ENCODE measurements at places on chromosomes 4 and X.

- DNase-seq: no peak
Observed at GRCh38 chrX:123450222-123450621, 266.1 kb downstream of the GRIA3 start.

GRCh38 chr4:130296448-130296847 is 1200.5 kb downstream of the C4orf33 start:
- DNase-seq: no peak

DNA sequence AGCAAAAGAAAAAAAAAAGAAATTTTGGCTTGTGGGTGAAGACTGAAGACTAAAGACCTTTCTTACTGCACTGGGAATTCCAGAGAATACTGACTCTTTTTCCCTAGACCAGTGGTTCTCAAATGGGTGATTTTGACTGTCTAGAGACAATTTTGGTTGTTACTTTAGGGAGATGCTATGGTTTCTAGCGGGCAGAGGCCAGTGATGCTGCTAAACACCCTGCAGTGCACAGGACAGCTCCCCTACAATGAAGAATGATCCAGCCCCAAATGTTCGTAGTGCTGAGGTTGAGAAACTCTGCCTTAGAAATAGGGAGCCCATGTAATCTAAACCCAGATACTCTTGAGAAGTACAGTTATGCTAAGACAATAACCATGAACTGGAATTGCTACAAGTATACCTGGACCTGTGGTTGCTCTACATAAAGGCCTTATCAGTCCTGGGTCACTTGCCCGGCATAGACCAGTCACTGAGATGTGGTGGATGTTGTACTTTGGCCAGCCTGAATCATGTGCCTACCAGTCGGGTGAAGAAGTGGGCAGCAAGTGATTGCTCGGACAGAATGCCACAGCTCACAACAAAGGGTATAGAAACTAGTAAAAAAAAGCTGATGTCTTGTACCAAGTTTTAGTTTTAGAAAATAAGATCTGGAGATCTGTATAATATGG is 16.0 kb downstream of the ARHGAP10 start:
- DNase-seq: no peak

- DNase-seq: no peak
Observed at GRCh38 chrX:123424546-123424945, 240.5 kb downstream of the GRIA3 start.

GRCh38 chr4:165663411-165663810 is 209.6 kb upstream of the TLL1 start:
- DNase-seq: no peak

DNA sequence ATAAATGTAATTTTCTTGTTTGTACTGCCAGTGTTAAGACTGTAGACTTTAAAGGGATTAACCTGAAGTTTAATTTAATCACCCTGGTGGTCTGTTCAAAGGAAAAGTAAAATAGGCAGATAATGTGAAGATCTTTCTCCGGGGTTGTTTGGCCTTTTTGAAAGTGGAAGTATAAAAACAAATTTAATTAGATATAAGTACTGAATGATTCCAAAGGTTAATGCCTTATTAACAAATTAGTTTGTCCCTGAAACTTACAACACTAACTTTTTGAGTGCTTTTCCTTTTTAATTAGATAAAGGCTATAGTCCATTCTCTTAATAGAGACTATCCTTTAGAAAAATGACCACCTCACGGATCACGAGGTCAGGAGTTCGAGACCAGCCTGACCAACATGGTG is 10.4 kb upstream of the PGAM4 start:
- DNase-seq: no peak

GRCh38 chr4:168138143-168138542 is 45.8 kb downstream of the ANXA10 start:
- no peak for DNase-seq

- no peak for DNase-seq
Observed at GRCh38 chr4:88422403-88422802, 34.5 kb upstream of the HERC5 start.

DNA sequence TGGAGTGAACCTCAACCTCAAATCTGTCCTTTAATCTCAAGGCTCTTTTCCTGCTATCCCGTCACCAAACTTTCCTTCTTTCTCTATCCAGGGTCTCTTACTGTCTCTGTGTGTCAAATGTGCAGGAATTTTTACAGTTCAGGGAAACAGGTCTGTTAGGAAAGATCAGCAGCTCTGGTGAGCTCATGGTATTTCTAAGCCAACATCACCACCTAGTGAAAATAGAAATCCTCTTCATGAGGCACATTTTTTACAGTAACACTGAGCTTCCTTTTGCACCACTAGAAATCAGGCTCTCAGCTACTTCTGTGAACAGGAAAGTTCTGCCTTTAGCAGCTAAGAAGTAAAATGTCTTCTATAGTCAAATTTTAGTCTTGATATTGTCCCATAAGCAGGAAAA is 39.6 kb downstream of the NUDT11 start:
- DNase-seq: no peak

GRCh38 chrX:31550158-31550557 is 478.3 kb upstream of the FTHL17 start:
- no peak for DNase-seq

DNA sequence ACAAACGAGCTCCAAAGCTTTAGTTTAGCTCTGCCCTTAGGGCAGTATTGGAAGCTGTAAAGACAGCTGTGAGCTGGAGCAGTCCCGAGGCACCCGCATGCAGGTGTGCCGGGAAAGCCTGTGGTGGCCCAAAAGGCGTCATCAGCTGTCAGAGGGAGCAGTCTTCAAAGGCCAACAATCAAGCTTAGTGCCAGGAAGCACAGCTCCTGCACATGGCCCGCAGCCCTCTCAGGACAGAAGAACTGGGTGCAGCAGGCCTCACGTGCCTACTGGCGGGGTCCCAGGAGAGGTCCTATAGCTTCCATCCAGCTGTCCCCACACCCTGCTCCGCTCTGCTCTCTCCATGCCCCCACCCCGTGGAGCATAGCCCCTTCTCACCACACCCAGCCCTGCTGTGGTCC is 92.2 kb upstream of the TRIM2 start:
- DNase-seq: peak; percentile 19

DNA sequence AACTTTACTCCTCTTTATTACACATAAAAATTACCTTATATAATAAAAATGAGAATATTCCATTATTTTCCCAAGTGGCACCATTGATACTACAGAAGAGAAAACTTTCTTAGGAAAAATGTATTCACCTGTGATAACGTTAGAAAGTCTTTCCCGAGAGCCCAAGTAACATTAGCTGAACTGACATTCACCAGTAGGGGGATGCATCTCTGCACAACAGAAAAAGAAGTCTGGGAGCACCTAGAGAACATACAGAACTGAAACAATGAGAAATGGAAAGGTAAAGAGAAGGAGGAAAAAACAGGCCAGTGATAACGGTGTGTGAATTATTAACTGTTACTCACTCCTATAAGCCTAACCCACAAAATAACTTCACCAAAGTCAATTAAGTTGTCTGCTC is 423.3 kb downstream of the CENPC start:
- DNase-seq: no peak

GRCh38 chr4:92091335-92091734 is 212.4 kb upstream of the GRID2 start:
- no peak for DNase-seq

DNA sequence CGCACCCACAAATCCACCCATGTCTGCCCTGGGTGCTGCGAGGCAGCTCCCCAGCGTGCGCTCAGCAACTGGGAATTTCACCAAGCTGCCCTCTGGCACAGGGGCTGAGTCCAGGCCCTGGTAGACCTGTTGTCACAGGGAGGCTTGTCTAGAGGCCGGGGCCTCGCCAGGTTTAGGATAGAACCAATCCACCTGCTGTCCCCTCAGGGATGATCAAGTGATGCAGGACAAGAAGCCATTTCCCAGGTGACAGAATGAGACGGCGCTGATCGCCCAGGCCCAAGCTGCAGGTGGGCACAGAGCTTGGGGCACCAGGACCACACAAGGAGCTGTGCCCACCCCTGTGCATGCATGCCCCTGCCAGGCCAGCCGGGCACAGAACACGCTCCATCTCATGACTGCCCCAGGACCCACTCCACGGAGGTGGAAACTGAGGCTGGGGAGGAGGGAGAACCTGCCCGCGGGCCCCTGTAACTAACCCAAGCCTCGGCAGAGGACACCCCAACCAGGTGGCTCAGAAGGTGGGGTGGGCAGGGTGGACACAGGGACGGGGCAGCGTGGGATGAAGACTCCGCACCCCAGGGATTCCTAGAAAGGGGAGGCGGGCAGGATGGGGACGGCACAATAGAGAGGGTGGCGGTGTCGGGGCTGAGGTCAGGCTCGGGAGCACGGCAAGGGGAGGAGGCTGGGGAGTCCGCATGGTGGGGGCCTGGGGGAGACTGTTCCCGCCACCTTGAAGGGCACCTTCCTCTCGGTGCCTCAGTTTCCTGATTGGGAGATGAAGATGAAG is 78.0 kb downstream of the ZFYVE28 start:
- no peak for DNase-seq

GRCh38 chr4:147370881-147371280 is 110.0 kb upstream of the EDNRA start:
- no peak for DNase-seq

GRCh38 chr4:72690771-72691170 is 121.8 kb upstream of the ADAMTS3 start:
- DNase-seq: no peak

- no peak for DNase-seq
Observed at GRCh38 chr4:75102787-75103085, 169.8 kb downstream of the PARM1 start.

DNA sequence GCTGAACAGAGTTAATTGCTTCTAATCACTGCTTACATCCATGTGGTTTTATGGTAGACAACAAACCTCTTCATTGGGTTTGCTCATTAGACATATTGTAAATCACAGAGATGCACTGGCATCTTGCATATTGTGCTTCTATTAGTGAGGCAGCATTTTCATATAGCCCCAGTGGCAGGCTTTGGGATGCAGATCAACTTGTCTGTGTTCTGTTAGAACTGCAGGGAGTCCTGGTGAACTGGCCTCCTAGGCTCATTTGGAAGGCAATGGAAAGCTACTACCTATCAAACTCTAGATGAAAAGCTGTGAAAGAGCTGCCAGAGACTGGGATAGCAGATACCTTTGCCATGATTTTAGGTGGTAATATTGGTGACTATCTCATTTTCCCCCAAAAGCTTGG is 108.8 kb downstream of the NAA11 start:
- no peak for DNase-seq

DNA sequence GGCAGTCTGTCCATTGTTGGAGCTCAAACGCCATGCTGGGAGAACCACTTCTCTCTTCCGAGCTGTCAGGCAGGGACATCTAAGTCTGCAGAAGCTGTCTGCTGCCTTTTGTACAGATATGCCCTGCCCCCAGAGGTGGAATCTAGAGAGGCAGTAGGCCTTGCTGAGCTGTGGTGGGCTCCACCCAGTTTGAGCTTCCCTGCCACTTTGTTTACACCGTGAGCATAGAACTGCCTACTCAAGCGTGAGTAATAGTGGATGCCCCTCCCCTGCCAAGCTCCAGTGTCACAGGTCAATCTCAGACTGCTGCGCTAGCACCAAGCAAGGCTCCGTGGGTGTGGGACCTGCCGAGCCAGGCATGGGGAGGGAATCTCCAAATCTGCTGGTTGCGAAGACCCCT is 145.7 kb downstream of the VSIG4 start:
- DNase-seq: peak; percentile 23

DNA sequence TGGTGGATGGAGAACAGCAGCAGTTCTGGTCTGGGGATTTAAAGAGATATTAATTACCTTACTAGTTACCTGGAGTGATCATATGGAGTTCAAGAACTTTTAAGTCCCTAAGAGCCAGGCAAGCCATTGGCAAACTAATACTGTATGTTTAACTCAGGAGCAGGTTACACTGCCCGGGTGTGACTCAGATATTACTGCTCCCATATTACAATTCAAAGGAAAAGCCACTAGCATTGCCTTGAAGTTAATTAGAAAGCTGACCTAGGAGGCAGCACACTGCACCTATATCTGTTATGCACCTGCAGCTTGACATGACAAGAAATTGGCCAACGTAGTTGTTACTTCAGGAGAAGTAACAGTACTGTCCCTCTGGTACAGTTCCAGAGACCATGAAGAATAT is 47.2 kb downstream of the GRK4 start:
- no peak for DNase-seq

GRCh38 chr4:76546759-76547742 is 112.0 kb downstream of the SHROOM3 start:
- no peak for DNase-seq

DNA sequence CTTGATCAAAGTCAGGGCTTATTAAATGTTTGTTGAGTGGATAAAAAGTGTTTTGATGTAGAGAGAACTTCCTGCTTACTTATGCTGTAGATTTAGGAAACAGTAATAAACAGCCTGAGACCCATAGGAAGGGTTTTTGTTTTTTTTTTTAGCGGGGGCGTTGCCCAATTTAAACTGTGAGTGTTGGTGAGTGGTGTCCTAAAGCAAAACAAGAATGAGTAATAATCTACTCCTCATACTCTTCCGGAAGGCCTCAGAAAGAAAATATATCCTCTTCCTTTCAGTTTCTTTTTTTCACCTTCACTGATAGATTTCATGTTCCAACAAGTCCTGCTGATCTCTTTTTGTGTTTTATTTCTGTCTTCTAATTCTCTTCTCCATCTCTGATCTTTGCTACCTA is 104.4 kb upstream of the SCML1 start:
- no peak for DNase-seq

GRCh38 chr4:189979196-189980047 is 38.8 kb downstream of the FRG1 start:
- no peak for DNase-seq

DNA sequence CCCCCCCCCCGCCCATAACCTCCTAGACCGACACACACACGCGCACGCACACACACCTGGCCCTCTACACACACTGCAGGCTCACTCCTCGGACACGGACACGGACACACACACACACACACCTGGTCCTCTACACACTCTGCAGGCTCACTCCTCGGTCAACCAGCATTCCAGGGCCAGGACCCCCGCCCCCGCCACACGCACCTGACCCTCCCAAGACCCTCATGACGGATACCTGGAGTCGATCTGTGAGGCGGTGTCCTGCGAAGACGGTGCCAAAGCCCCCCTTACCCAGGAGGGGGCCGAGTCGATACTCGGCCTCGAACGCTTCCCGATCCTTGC is 552 bp downstream of the PIM2 start:
- no peak for DNase-seq

DNA sequence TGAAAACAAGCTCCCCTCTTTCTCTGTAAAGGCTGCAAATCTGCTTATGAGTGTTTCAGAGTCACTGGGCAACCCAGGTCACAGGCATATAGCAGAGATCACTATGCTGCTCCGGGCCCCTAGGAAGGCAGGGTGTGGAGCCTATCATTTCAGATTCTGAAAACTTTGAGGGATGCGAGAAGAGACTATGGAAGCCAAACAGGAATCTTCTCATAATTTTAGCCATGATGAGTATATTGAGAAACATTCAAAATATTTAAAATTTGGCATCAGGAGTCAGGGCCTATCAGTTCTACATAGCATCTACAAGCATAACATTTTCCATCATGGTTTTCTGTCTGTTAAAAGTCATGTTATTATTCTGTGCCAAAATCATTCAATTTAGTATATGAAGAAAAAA is 61.7 kb upstream of the ATXN3L start:
- no peak for DNase-seq

DNA sequence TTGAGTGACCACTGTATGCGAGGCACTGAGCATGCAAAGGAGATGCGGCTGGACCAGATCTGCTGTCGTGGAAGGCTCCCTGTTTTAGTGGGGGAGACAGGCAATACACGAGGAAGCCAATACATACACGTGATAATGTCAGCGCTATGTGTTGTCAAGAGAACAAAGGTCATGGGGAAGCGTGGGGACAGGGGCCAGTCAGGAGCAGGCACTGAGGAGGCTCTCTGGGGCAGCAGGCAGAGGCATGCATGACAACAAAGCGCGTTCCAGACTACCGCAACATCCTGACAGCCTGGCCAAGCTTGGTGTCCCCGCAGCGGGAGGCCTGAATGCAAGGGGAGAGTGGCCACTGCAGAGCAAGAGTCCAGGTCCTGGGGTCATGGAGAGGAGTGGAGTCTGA is 61.9 kb downstream of the DCTD start:
- no peak for DNase-seq
